SJCRH30 (cell line): ENCODE measurements at places on chromosomes 2 and 18. TPM values are rescaled to one million over a fixed set of nuclear protein-coding genes. Genes with fewer than 3 reads are reported as not detected.

Gene NPHP1
- total RNA-seq, result 4.4 and 5.5 TPM in 2 replicates

Gene HOXD3
- not detected in 2 replicates for total RNA-seq

Gene TNFRSF11A
- 0.08 TPM in 2 replicates for total RNA-seq

Gene WDFY1
- 76.8 and 82.0 TPM in 2 replicates for total RNA-seq

Gene GCKR
- total RNA-seq, result not detected in 2 replicates

Gene CTAGE1
- total RNA-seq, result not detected in 2 replicates

Gene FLACC1
- total RNA-seq, result 0.55 and 0.71 TPM in 2 replicates

Gene PLEK
- total RNA-seq, result 0.10 TPM in 1 of 2 replicates, not detected in the other

Gene CCDC85A
- not detected in 2 replicates for total RNA-seq

Gene MYOM1
- total RNA-seq, result 0.06 and 0.23 TPM in 2 replicates

Gene KCNG2
- total RNA-seq, result not detected in 2 replicates

Gene NEB
- 64.0 and 74.9 TPM in 2 replicates for total RNA-seq

- no peak for DNase-seq
Measured at GRCh38 chr2:203730883-203731282, 24.4 kb downstream of the CD28 start.

DNA sequence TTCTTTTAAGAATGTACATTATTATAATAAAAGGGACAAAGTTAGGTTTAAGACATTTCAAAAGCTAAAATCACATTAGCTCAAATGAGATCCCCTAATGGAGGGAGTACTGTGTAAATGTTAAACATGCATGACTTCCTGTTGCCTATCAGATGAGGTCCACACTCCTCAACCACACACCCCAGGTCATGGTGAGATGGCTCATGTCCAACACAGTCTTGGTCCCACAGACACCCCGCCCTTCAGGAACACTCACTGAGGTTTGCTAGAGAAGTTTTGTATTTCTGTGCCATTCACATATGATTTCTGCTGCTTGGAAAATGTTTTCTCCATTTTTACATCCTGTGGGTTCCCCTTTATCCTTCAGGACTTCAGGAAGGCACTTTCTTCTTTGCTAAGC is 491.0 kb downstream of the SOX11 start:
- DNase-seq, result no peak

DNA sequence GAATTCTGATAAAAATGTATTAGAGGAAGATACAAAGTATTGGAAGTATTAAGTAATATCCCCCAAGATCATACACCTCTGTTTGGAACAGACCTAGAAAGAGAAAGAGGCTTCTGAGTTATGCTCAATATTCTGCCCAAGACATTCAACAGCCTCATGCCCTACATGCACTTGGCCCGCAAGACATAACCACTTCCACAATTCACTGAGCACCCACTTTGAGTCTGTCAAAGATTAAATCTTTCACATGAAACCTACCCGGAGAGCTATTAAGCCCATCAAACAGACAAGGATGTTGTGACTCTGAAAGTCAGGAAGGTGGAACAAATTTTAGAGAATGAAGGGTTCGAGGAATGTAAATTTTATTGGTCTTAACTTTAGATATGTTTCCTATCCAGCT is 344.7 kb upstream of the SYT4 start:
- DNase-seq, result no peak

DNA sequence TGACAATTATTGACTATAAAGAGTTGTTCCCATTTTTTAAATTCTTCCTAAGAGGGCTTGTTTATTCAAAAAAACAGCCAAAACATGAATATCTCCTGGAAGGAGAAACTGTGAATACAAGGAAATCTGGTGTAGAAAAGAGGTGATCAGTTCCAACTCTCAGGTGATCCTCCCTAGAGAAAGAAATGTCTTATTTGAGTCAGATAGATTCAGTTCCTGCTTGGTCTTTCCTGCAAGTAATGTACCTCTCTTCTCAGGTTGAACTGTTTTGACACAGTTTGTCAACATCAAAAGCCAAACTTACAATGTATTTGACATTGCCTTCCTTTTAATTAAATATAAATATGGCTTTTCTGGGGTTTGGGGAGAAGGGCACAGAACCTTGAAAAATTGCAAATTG is 567.4 kb downstream of the ARHGAP15 start:
- DNase-seq, result no peak

- no peak for DNase-seq
Measured at GRCh38 chr2:213862407-213863076, 548.3 kb upstream of the VWC2L start.

- no peak for DNase-seq
Measured at GRCh38 chr2:120443946-120444345, 98.0 kb downstream of the INHBB start.

DNA sequence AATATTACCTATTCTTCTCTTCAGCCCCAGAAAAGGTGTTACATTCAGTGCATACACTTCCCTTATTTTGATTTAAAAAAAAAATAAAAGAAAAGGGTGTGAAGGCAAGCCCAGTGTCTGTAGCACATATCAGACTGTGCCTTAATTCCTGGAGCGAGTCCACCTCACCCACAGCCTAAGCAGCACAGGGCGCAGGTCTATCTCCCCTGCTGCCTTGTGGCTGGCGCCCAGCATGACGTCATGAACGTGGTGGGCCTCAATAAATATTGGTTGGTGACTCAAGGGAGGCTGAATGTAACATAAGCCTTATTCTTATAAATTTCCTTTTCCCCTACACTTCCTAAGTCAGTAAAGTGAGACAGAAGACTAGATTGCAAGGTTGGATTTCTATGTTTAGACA is 26.4 kb downstream of the ST3GAL5 start:
- no peak for DNase-seq

- no peak for DNase-seq
Measured at GRCh38 chr2:203822240-203822639, 45.3 kb upstream of the CTLA4 start.

GRCh38 chr2:219615894-219616293 is 11.5 kb upstream of the SLC4A3 start:
- DNase-seq, result no peak

- peak; percentile 81 for DNase-seq
Measured at GRCh38 chr18:23994361-23994902, 20.1 kb upstream of the TTC39C start.

- no peak for DNase-seq
Measured at GRCh38 chr2:10186868-10187535, 64.5 kb downstream of the RRM2 start.

GRCh38 chr2:172588931-172589330 is 33.0 kb downstream of the PDK1 start:
- no peak for DNase-seq

GRCh38 chr2:193088026-193088425 is 893.3 kb upstream of the TMEFF2 start:
- DNase-seq, result no peak

GRCh38 chr2:174166261-174166660 is 82.1 kb downstream of the OLA1 start:
- DNase-seq, result no peak

GRCh38 chr2:79771493-79771892 is 258.6 kb downstream of the CTNNA2 start:
- no peak for DNase-seq

GRCh38 chr2:151840216-151841046 is 12.2 kb upstream of the ARL5A start:
- no peak for DNase-seq

GRCh38 chr18:9188359-9189231 is 52.0 kb downstream of the ANKRD12 start:
- no peak for DNase-seq

DNA sequence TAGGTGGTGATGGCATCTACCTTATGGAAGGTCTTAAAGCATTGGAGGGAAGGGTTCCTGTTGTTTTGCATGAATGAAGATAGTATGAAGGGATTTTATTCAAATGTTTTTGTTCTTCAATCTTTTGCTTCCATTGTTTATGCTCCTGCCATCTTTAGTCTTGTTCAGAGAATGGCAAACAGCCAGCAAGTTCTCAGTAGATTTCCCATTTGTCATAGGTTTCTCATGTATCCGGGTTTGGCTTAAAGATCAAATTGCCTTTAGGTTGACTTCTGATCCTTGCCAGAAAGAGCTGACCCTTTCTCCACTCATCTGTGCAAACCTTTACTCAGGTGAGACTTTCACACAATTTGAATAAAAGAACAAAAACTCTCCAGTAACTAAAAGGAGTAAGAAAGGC is 44.2 kb upstream of the STAT4 start:
- DNase-seq, result no peak

GRCh38 chr2:187500585-187501359 is 52.7 kb upstream of the CALCRL start:
- DNase-seq, result peak; percentile 74

- no peak for DNase-seq
Measured at GRCh38 chr2:236601316-236602202, 31.9 kb downstream of the ACKR3 start.
